ENCODE measurements at places on chromosomes 3 and 15.
A peak's percentile ranks its signal among the peaks of the same experiment; 100 is the strongest.

GRCh38 chr3:4474683-4475490 is 7.8 kb upstream of the SUMF1 start:
- DNase-seq, result peak; percentile 55

GRCh38 chr15:41928100-41928499 is 34.2 kb upstream of the SPTBN5 start:
- no peak for DNase-seq

- no peak for DNase-seq
Measured at GRCh38 chr3:48476426-48477053, 27.4 kb downstream of the SHISA5 start.

- DNase-seq, result no peak
Measured at GRCh38 chr3:105094588-105094987, 272.1 kb upstream of the ALCAM start.

GRCh38 chr3:176795891-176796290 is 401.4 kb downstream of the TBL1XR1 start:
- no peak for DNase-seq

- DNase-seq, result no peak
Measured at GRCh38 chr3:188392076-188392475, 238.1 kb downstream of the LPP start.

- no peak for DNase-seq
Measured at GRCh38 chr15:26722621-26723160, 50.2 kb downstream of the GABRB3 start.

- DNase-seq, result no peak
Measured at GRCh38 chr3:122944671-122945161, 82.8 kb downstream of the SEMA5B start.

GRCh38 chr3:113560831-113561623 is 28.7 kb downstream of the SIDT1 start:
- DNase-seq, result no peak

GRCh38 chr3:188283347-188283746 is 129.4 kb downstream of the LPP start:
- no peak for DNase-seq

GRCh38 chr3:111326144-111326995 is 215.6 kb upstream of the CD96 start:
- DNase-seq, result no peak
